Activated effector memory CD4-positive, alpha-beta T cell treated with Interleukin-2 at 50 U/mL for 16 hours (primary cell): ENCODE measurements at places on chromosomes 2 and 18.

- DNase-seq: no peak
These were observed 90.5 kb upstream of the MYO3B start for GRCh38 chr2:170087413-170087793.

- no peak for DNase-seq
These were observed 786 bp downstream of the POLE4 start for GRCh38 chr2:74959106-74959751.

- DNase-seq: no peak
These were observed 36.3 kb downstream of the THOC1 start for GRCh38 chr18:231563-231962.

DNA sequence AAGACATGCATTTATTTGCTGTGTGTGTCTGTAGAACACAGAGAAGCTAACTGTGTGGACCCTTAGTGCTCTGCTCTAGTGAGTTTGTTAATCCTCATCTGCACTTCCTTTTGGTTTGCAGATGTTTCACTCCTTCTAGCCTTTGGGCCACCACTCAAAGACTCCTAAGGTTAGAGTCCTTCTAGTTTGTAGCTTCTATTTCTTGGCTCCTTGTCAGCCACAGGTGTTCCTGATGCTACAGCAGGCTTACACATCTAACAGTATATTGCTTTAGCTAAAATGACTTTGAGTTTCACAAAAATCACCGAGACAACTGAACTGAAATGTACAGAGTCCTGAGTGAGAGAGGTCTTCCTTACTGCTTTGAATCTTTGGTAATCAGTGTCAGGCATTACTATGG is 551.4 kb downstream of the NRXN1 start:
- DNase-seq: no peak

DNA sequence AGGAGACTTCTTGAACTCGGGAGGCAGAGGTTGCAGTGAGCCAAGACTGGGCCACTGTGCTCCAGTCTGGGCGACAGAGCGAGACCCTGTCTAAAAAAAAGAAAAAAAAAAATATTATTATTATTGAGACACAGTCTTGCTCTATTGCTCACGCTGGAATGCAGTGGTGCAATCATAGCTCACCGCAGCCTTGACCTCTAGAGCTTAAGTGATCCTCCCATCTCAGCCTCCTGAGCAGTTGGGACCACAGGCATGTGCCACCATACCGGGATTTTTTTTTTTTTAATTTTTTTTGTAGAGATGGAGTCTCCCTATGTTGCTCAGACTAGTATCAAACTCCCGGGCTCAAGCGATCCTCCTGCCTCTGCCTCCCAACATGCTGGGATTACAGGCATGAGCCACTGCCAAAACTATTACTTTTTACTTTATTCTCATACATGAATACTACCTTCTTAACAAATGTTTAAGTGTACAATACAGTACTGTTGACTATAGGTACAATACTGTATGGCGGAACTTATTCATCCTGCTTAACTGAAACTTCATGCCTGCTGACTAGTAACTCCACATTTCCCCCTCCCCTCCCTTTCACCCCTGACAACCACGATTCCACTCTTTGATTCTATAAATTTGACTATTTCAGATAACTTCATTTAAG is 15.5 kb downstream of the FBXO11 start:
- DNase-seq: no peak

GRCh38 chr2:73920577-73921545 is 5.8 kb upstream of the DGUOK start:
- no peak for DNase-seq

DNA sequence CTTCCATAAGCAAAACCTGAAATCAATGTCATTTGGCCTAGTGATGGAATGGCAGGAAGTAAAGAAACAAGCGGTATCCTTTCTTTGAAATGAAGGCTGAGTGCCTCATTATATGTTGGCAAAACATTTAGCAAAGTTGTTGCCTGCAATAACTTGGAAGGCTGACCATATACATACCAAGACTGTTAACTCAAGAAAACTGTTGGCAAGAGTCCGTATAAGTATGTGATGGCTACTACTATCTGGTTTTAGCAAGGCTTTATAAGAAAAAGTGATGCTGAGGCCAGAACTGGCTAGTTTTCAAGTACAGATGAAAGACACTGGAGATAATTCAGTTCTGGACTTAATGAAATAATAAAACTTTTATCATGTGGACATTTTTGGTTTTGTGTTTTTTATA is 356.2 kb downstream of the ZNF521 start:
- no peak for DNase-seq

- no peak for DNase-seq
These were observed 201.7 kb downstream of the ALK start for GRCh38 chr2:29719639-29720038.

- no peak for DNase-seq
These were observed 49.8 kb downstream of the PLB1 start for GRCh38 chr2:28545590-28546200.

DNA sequence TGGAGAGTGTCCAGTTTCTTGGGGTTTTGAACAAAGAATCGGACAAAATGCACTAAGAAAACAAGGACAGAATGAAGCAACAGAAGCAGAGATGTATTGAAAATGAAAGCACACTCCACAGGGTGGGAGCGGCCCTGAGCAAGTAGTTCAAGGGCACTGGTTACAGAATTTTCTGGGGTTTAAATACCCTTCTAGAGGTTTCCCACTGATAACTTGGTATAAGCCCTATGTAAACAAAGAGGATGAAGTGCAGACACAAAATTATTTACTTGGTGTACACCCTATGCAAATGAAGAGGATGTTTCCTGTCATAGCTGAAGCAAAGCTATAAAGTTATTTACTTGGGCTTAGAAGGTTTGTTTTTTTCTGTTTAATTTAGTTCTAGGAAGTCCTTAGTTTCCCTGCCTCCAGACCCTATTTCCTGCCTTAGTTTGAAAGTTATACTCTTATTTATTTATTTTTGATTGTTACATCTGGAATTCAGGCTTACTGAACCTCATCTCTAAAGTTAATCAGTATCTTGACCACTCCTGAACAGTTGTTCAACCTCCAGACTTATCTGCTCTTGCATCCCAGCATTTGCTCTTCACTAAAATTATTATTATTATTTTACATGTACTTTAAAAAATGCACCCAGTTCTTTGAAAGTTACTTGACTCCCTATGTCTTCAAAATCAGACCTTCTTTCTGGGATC is 193.5 kb downstream of the SPP2 start:
- no peak for DNase-seq

DNA sequence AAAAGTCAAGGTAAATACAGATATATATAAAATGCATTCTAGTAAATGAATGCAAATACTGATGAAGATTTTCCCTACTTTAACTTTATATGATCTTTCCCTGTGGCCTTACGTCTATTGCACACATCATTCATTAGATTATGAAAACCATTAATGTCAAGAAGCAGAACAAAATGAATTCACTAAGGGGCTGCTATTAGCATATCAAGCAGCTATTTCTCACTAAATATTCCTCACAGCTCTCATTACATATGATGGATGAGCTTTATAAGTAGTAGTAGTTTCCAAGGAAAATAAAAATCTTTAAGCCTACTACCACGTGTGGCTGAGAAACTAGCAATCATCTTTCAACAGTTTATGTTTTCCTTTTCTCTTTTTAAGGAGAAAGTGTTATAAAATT is 702.8 kb upstream of the SLC39A10 start:
- DNase-seq: no peak

DNA sequence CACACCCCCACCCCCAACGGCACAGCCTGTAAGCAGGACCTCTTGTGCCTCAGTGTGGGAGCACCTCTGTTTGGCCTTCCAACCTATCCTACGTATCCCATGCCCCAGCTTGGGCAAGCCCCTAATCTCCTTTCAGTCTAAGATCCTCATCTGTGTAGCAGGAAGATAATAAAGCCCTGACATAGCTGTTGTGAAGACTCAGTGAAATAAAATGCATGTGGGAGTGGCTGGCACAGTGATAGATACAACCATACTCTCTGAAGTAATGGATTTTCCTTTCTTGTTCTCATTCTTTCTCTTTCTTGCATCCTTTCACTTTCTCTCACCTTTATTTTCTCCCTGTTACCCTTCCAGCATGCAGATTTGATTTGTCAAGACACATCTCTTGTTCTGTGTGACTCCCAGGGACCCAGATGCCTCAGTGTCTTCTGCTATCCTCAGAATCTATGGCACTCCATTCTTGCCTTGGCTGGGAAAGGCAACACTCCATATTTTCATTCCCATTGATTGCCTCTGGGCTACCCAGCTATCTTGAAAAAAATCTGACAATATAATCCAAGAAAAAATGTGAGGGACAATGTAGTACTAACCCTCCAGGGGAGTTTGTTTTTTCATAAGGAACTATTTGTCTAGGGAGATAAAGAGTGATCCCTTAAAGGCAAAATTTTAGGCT is 207.2 kb upstream of the SETBP1 start:
- DNase-seq: no peak

- DNase-seq: no peak
These were observed 433.2 kb upstream of the MEX3C start for GRCh38 chr18:51630706-51631105.

DNA sequence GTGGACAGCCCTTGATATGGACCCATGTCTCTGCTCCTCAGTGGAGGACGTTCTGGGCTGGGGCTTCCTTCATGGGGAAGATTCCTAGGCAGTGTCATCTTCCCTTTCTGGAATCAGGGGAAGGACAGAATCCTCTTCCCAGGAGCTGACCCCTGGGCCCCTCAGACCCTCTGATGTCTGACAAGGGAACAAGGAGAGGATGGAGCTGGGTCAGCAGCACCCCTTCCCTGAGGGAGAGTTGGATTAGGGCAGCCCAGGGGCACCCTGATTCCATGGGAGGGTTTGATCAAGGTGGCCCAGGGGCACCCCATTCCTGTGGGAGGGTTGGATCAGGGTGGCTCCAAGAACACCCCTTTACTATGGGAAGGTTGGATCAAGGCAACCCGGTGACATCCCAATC is 86.5 kb downstream of the ACKR3 start:
- DNase-seq: no peak

GRCh38 chr2:230589497-230590015 is 123.1 kb upstream of the CAB39 start:
- DNase-seq: no peak

DNA sequence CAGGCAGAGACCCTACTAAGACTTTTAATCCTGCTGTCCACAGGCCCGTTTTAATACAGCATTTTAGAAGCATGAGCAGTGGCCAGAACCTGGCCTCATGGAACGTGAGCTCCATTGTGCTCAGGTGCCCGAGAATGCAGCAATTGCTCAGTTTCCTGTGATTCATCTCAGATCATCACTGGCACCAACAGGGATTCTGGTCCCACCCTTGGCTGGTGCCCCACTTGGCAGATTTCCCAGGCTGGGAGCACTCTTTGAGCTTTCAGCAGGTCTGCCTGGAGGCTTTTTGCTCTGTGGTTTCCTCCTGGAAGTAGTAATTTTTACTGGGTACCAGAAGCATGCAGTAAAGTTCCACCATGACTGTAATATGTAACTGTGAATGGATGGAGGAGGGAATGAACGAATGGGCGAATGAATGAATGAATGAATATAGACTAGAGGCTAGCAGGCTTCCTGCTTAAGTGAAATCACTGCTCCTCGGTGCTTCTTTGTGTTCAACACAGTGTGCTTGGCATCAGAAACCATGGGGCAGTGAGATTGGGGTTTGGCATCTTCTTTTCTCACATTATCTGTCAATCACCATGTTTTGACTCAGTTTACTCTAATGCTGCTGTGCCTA is 312.9 kb downstream of the PRKCE start:
- no peak for DNase-seq
